Left cardiac atrium (tissue), 4 donors: ENCODE measurements at places on chromosomes 1 and 21. TPM values are rescaled to one million over a fixed set of nuclear protein-coding genes. Genes with fewer than 3 reads are reported as not detected.

GRCh38 chr1:158930504-158930903, 848 bp upstream of the PYHIN1 start:
- no peak for DNase-seq

- no peak for DNase-seq
These were observed 12.9 kb downstream of the TOR3A start for GRCh38 chr1:179094818-179095217.

DNA sequence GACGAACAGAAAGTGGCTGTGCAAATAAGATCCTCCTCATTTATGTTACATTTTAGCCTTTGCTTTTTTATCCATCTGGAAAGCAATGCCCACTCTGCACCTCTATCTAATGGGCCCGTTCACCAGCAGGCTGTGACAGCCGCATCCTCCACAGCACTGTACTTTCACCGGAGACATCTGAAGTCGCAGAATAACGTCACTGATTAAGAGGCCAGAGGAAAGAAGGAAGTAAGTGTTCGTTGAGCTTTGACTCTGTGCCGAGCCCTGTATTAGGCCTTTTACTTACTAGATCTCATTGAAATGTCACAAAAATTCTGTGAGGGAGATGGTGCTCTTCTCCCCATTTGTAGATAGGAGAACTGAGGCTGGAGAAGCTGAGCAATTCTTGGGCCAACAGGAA, 62.3 kb downstream of the KAZN start:
- DNase-seq: no peak

DNA sequence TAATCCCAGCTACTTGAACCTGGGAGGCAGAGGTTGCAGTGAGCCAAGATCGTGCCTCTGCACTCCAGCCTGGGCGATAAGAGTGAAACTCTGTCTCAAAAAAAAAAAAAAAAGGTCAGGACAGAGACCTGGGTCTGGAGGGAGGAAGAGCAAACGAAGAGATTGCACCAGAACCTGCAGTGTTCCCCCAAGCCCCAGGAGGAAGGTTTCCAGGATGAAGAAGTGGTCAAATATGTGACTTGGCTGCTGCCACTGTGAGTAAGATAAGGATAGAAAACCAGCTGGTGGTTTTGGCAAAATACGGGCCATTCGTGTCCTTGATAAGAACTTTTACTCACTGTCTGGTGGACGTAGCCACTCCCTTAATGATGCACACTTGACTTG, 42.2 kb downstream of the CLDN14 start:
- DNase-seq: peak; percentile 58

DNA sequence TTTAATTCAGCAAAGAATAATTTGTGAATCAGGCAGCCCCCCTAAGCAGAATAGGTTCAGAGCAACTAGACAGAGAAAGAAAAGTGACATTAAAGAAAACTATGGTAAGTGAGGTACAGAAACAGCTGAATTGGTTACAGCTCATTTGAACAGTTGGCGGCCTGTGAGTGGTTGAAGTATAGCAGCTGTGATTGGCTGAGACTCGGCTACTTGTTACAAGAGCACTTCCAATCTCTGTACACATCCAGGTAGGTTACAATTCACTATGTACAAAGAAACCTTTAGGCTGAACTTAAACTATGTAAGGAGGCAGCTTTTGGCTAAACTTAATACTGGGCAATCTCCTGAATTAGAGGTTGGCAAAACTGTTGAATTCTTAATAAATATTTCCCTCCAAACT, 171.1 kb upstream of the LHX8 start:
- DNase-seq: no peak

GRCh38 chr1:177953549-177953948, 16.3 kb downstream of the SEC16B start:
- no peak for DNase-seq

DNA sequence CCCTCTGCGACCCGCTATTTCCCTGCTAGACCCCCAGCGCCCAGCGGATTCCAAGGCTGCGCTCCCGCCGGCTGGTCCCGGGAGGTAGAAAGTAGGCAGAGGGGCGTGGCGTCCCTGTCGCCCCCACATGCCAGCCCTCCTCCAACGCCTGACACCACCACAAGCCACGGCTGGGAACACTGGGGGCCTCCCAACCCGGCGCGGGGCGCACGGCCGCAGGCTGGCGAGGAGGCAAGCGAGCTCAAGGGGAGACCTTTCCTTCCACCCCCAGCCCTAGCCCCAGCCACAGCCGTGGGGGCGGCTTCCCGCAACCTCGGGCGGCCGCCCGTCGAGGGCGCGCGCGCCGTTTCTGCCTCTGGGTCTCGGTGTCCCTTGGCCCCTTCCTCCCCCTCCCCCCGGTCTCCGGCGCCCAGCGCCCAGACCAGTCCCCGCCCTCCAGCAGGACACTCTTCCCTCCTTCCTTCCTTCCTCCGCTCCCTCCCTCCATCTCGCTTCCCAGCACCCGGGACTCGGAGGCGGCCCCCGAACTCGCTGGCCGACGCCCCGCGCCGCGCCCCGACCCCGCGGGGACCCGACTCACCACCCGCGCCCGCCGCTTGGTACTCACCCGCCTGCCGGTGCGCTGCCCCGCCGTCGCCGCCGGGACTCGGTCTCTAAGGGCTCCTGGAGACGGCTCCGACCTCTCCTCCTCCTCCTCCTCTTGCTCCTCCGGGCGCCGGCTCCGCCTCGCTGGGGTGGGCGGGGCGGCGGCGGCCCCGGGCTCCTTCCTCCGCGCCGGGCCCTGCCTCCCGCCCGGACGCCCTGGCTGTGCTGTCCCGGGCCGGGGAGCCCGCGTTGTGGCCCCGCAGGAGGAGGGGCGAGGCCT, at the start of gene GNG12:
TSS of gene GNG12 (minus strand) at position 731 of the 865 bp plus-strand sequence. CDS start 125,781 bp downstream, outside the sequence.
- peak; percentile 79 for DNase-seq

The CAMK2N1 gene
- 19.4 TPM for total RNA-seq

The CD247 gene
- total RNA-seq: 2.0 TPM
